Diencephalon (tissue), 1 donor: ENCODE measurements at places on chromosomes 1 and 21. TPM values are rescaled to one million over a fixed set of nuclear protein-coding genes. Genes with fewer than 3 reads are reported as not detected.

EXTL1 gene
- 2.5 TPM for total RNA-seq

CLEC20A gene
- not detected for total RNA-seq

JAM2 gene
- 20.8 TPM for total RNA-seq

MAST2 gene
- 48.4 TPM for total RNA-seq

GCSAML gene
- total RNA-seq: 0.69 TPM
